Stimulated activated CD8-positive, alpha-beta memory T cell treated with anti-CD3 and anti-CD28 coated beads, Interleukin-15, amount 100 ng/mL, for 24 hours (primary cell): ENCODE measurements at places on chromosomes 1 and 21.

DNA sequence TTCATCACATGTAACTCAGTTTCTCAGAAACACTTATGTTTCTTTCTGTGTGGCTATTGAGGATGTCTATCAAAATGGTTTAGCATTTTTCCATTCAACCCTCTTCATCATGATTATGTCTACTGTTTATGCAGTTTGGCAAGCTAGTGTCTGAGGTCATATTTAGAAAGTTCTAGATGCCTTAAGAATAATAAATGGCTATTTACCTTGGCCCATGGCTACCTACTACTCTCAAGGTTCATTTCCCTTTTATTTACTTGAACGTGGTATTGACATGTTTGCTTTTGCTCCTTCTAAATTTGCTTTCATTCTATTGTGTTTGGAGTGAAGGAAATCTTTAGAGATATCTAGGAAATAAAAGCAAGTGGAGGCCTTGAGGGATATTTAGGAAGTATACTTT is 193.7 kb upstream of the OLFM3 start:
- DNase-seq = no peak

- no peak for DNase-seq
Observed at GRCh38 chr1:229999004-229999670, 67.9 kb upstream of the GALNT2 start.

DNA sequence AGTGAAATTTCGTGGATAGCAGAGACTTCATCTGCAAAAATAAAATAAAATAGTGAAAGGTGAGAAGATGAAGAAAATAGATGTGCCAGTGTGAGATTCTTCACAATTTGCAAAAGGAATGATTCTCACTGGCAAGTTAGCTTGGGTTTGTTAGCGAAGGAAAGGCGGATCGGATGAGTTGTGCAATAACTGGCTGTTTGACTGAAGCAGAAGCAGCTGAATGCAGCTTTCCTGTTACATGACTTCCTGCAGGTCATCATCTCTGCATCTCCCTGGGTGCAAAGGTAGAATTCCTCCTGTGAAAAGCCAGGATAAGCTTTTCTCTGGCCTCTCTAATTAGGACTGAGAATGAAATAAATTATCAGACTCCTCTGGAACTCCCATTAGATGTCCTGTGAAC is 263.1 kb upstream of the CHRM3 start:
- no peak for DNase-seq

DNA sequence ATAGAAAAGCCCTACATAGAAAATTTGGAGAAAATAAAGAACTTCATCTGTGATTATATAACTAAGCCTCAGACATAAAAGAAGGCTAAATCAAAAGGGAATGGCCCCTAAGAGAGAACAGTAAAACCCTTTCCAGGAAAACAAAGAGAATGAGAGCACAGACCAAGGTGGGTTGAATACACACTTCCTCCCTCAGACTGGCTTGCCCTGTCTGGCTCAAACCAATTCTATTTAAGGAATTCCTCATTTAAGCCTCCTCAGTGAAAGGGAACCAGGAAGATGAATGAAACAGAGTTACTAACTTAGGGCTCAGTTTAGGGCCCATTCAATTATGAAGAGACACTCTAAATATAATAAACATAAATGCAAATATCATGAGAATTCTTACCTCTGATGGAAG is 10.6 kb upstream of the SYT14 start:
- DNase-seq = no peak
